Fibroblast of the aortic adventitia (primary cell): ENCODE measurements at places on chromosomes 1 and 21. TPM values are rescaled to one million over a fixed set of nuclear protein-coding genes. Genes with fewer than 3 reads are reported as not detected.

The ADAM30 gene
- not detected in 2 replicates for total RNA-seq

The RNF186 gene
- not detected in 2 replicates for total RNA-seq

The LCA5L gene
- total RNA-seq: 0.65 and 3.1 TPM in 2 replicates

The VANGL2 gene
- not detected in 2 replicates for total RNA-seq

The SPRR2F gene
- not detected in 2 replicates for total RNA-seq

The GPR161 gene
- total RNA-seq: 7.0 and 12.3 TPM in 2 replicates

The NR0B2 gene
- not detected in 2 replicates for total RNA-seq

The LENEP gene
- not detected in 2 replicates for total RNA-seq

The TEDDM1 gene
- total RNA-seq: not detected in 2 replicates

The FMN2 gene
- 8.1 and 34.5 TPM in 2 replicates for total RNA-seq

The DDAH1 gene
- total RNA-seq: 57.8 and 88.9 TPM in 2 replicates

The KIRREL1 gene
- 96.8 and 96.9 TPM in 2 replicates for total RNA-seq

The FAM72D gene
- total RNA-seq: 2.2 TPM in 1 of 2 replicates, not detected in the other

The RPS6KA1 gene
- total RNA-seq: 1.3 and 2.9 TPM in 2 replicates

The NUP210L gene
- 0.09 TPM in 1 of 2 replicates, not detected in the other for total RNA-seq

The RNASEL gene
- total RNA-seq: 9.5 and 12.3 TPM in 2 replicates

The TMPRSS15 gene
- total RNA-seq: 0.18 TPM in 1 of 2 replicates, not detected in the other

The MNDA gene
- not detected in 2 replicates for total RNA-seq

The FCRL5 gene
- total RNA-seq: not detected in 2 replicates

The FLG2 gene
- total RNA-seq: not detected in 2 replicates
